ENCODE measurements at places on chromosomes 7 and 10. TPM values are rescaled to one million over a fixed set of nuclear protein-coding genes. Genes with fewer than 3 reads are reported as not detected.

The WDFY4 gene
- total RNA-seq, result not detected

The KNDC1 gene
- 0.17 TPM for total RNA-seq

The JAKMIP3 gene
- 0.95 TPM for total RNA-seq

The CTBP2 gene
- total RNA-seq, result 0.29 TPM

The ACHE gene
- total RNA-seq, result not detected

The NKX6-2 gene
- not detected for total RNA-seq

The NKX2-3 gene
- total RNA-seq, result not detected

The ACSM6 gene
- not detected for total RNA-seq

The DYDC2 gene
- not detected for total RNA-seq

The WIPF3 gene
- total RNA-seq, result not detected

The RET gene
- 0.17 TPM for total RNA-seq

The BTBD16 gene
- not detected for total RNA-seq

The HOXA11 gene
- not detected for total RNA-seq

The TLX1 gene
- not detected for total RNA-seq

The NYAP1 gene
- 0.24 TPM for total RNA-seq

The HOXA1 gene
- 0.43 TPM for total RNA-seq

The ASB10 gene
- not detected for total RNA-seq
